ENCODE measurements at places on chromosomes 11 and 22. TPM values are rescaled to one million over a fixed set of nuclear protein-coding genes. Genes with fewer than 3 reads are reported as not detected.

SMTNL1 gene
- not detected for total RNA-seq

KCTD14 gene
- total RNA-seq = 23.6 TPM

PARVA gene
- total RNA-seq = 105 TPM

TBCEL gene
- total RNA-seq = 27.4 TPM

AIP gene
- 94.2 TPM for total RNA-seq

STARD10 gene
- total RNA-seq = 540 TPM

KRTAP5-9 gene
- 0.23 TPM for total RNA-seq

MEI1 gene
- 1.4 TPM for total RNA-seq

APIP gene
- 48.8 TPM for total RNA-seq

SCGB1C1 gene
- not detected for total RNA-seq

MRGPRX4 gene
- total RNA-seq = not detected

OR5P2 gene
- total RNA-seq = not detected

MUC6 gene
- total RNA-seq = 173 TPM

OR52A1 gene
- not detected for total RNA-seq

LARGE2 gene
- total RNA-seq = 2.2 TPM

OR6T1 gene
- not detected for total RNA-seq

MUC2 gene
- 0.26 TPM for total RNA-seq

DCUN1D5 gene
- 14.0 TPM for total RNA-seq

ARHGEF12 gene
- total RNA-seq = 127 TPM

TMEM132A gene
- 18.5 TPM for total RNA-seq

APOA4 gene
- total RNA-seq = not detected

TSSK2 gene
- total RNA-seq = not detected

TRIM48 gene
- not detected for total RNA-seq

UBQLN3 gene
- 0.26 TPM for total RNA-seq

RIC3 gene
- 23.8 TPM for total RNA-seq

DDIAS gene
- total RNA-seq = 0.78 TPM

TNNI2 gene
- total RNA-seq = 73.7 TPM

MUC5AC gene
- total RNA-seq = 18.6 TPM

C11orf97 gene
- total RNA-seq = not detected

MMP3 gene
- 0.17 TPM for total RNA-seq

OR8B12 gene
- not detected for total RNA-seq

OR5AL1 gene
- not detected for total RNA-seq

PATE1 gene
- total RNA-seq = not detected

TENM4 gene
- total RNA-seq = 8.4 TPM

MYBPC3 gene
- not detected for total RNA-seq

RPL3 gene
- 1,535 TPM for total RNA-seq

SCGB2A2 gene
- not detected for total RNA-seq

OR5T3 gene
- total RNA-seq = not detected

C11orf87 gene
- total RNA-seq = not detected

TRIM49 gene
- total RNA-seq = not detected

NKAPD1 gene
- total RNA-seq = 19.4 TPM

DTX4 gene
- 63.6 TPM for total RNA-seq

EXPH5 gene
- total RNA-seq = 5.6 TPM

PRR33 gene
- total RNA-seq = not detected

SLC6A5 gene
- not detected for total RNA-seq

KDM4D gene
- total RNA-seq = 0.66 TPM

NAP1L4 gene
- total RNA-seq = 135 TPM

AMOTL1 gene
- 54.3 TPM for total RNA-seq

CCDC87 gene
- 1.0 TPM for total RNA-seq

ZDHHC5 gene
- total RNA-seq = 60.7 TPM

IGSF9B gene
- 30.3 TPM for total RNA-seq

MRPL17 gene
- 38.5 TPM for total RNA-seq

PNPLA5 gene
- not detected for total RNA-seq

SAA4 gene
- 0.40 TPM for total RNA-seq

TIMP3 gene
- 180 TPM for total RNA-seq

MCAM gene
- total RNA-seq = 130 TPM

SLC25A18 gene
- total RNA-seq = 0.92 TPM

CHADL gene
- 5.4 TPM for total RNA-seq

KCNJ4 gene
- not detected for total RNA-seq
